ENCODE measurements at places on chromosomes 6 and 20. TPM values are rescaled to one million over a fixed set of nuclear protein-coding genes. Genes with fewer than 3 reads are reported as not detected.
A peak's percentile ranks its signal among the peaks of the same experiment; 100 is the strongest.

Gene ADAM33
- not detected for total RNA-seq

Gene BTN1A1
- total RNA-seq, result not detected

Gene CFAP206
- 0.11 TPM for total RNA-seq

Gene PNPLA1
- 0.17 TPM for total RNA-seq

Gene HEY2
- total RNA-seq, result 0.30 TPM

Gene GABBR1
- total RNA-seq, result 78.4 TPM

Gene LY6G5C
- total RNA-seq, result 0.67 TPM

Gene IRF4
- 16.9 TPM for total RNA-seq

Gene RIPPLY2
- total RNA-seq, result not detected

Gene XKR7
- total RNA-seq, result not detected

Gene BPIFA1
- total RNA-seq, result not detected

- DNase-seq, result no peak
These were observed 29.9 kb downstream of the COX4I2 start for GRCh38 chr20:31667315-31668285.

DNA sequence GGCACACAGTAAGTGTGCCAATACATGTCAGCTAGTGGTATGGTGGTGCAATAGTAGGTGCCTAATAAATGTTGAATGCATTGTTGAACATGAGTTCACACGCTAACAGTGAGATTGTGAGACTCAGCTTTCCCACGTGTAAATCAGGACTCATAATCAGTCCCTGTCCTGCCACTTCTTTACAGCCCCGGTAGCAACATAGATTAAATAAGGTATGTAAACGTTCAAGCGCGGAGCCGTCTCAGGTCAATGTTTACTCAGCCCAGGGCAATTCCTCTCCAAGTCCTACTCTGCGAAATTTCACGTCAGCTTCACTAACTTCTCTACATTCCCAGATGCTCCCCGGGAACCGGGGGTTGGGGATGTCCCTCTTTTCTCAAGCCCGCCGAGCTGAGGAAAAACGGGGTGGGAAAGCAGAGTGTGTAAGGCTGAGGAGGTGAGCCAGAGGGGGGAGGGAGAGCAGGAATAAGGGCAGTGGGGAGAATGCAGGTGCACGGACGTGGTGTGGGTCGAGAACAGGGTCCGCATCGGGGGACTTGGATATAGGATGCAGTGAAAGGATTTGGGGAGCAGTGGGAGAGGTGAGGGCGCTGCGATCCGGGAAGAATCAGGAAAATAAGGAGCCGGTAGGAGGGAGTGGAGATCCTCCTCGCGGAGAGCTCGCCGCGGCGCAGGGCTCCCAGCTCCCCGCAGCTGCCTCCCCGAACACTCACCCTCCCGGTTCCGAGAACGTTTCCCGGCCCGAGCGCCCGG, 544 bp upstream of the TP53INP2 start:
- peak; percentile 20 for DNase-seq

GRCh38 chr20:7220755-7221154, 453.3 kb downstream of the BMP2 start:
- no peak for DNase-seq

DNA sequence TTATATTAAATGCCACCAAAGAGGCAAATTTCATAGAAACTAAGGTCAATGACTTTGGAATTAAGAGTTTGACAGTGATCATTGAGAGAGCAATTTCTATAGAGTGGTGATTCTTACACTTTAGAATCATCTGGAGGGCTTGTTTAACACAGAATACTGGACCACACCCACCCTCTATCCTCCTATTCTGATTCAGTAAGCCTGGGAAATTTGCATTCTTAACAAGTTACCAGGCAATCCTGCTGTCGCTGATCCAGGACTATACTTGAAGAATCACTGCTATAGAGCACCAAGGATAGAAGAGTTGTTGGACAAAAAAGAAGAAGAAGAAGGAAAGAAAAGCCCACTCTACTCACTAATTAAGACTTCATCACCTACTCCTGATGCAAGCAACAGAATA, 21.3 kb upstream of the TBX18 start:
- no peak for DNase-seq

DNA sequence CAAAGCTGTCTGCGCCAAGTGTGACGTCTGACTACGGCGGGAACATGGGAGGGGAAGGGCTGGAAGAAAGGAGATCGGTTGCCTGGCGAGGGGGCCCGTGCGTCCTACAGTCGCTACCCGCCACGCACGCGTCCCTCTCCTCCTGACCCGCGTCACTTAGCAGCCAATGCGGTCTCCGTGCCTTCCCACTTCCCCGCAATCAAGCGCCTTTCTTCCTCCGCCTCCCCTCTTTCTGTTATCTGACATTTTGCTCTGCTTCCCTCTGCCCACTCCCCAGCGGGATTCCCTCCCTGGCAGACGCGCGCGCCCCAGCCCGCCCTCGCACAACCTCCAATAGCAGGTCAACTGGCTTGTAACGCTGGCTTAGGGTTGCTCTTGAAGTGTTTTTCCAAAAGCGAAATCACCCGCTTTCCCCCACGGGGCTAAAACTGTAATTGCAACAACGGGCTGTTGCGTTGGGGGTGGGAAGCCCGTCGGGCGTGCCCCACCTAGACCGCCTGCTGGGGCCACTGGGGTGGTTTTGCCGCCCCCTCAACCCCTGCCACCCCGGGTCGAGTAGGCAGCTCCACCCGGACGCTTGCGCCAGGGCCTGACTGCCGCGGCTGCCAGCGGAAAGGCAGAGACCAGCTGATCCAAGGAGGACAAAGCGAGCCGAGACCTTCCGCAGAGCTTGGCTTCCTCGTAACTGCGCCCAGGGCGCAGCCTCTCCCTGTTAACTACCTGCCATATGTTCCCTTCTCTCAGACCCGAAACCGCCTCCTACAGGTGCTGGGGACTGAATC, 6.2 kb upstream of the SOX4 start:
- no peak for DNase-seq

GRCh38 chr6:4603291-4603690, 172.9 kb upstream of the CDYL start:
- DNase-seq, result no peak

DNA sequence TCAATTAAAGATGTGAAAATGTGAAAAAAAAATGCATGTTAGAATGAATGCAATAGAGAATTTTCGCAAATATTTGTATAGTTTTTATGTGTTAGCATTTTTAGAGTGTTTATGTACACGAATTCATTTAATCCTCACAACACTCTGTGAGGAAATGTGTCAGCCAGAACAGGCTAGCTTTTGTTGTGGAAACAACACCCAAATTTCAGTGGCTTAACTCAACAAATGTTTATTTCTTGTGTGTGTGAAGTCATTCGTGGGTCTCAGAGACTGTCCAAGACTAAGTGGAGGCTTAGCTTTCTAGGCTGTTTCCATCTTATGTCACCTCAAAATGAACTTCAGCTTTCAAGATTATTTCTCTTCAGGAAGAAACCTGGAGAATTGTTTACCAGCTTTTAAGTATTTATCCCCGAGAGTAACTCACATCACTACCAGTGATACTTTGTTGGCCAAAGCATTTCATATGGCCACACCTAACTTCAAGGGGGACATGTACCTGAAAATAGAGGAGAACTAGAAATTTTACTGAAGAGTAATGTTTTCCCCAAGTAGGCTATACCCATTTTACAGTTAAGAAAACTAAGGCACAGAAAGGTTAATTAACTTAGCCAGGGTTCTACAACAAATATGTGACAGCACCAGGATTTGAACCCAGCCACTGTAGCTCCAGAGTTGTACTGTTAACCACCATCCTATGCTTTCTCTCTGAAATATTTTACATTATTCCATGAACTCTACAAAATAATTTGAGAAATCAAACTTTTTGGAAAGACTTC, 306.1 kb downstream of the QKI start:
- no peak for DNase-seq

GRCh38 chr20:56503916-56504315, 20.6 kb upstream of the FAM209A start:
- no peak for DNase-seq

DNA sequence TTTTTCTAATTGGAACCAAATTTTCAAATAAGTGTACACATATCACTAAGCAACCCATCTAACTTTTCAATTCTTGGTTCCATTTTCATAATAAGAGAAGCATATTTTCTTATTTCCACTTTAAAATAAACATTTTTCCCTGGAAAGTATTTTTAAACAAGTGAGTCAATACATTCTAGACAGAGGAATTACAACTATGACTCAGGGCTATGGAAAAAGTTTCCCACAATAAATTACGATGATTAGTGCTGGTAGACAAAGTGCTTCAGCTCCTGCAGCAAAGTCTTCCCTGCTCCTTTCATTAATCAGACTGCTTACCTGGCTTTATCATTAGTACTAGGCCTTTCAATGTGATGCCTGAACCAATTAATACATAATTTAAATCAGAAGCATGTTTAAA, 322.5 kb downstream of the HACE1 start:
- no peak for DNase-seq

DNA sequence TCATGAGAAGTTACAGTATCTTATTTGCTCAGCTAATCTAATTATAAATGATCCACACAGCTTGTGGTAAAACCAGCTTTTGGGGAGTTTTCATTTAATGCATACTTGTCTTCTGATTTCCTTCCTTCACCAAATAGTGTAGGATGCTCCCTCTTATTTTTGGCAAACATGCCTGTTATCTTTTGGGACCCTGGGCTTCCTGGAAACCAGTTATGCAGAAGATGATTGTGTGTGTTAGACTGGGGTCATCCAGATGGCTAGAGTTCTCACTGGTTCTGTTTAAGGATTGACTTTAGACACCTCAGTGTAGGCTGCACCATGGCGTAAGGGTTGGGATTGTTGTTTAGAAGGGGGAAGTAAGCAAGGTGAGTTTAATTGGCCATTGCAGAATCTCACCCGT, 61.3 kb downstream of the PTPN1 start:
- no peak for DNase-seq

GRCh38 chr6:159190460-159190859, 21.3 kb downstream of the FNDC1 start:
- DNase-seq, result no peak

GRCh38 chr6:147285087-147285855, 81.1 kb downstream of the STXBP5 start:
- DNase-seq, result peak; percentile 48

- DNase-seq, result no peak
These were observed 38.3 kb upstream of the PDYN start for GRCh38 chr20:2032168-2032567.

DNA sequence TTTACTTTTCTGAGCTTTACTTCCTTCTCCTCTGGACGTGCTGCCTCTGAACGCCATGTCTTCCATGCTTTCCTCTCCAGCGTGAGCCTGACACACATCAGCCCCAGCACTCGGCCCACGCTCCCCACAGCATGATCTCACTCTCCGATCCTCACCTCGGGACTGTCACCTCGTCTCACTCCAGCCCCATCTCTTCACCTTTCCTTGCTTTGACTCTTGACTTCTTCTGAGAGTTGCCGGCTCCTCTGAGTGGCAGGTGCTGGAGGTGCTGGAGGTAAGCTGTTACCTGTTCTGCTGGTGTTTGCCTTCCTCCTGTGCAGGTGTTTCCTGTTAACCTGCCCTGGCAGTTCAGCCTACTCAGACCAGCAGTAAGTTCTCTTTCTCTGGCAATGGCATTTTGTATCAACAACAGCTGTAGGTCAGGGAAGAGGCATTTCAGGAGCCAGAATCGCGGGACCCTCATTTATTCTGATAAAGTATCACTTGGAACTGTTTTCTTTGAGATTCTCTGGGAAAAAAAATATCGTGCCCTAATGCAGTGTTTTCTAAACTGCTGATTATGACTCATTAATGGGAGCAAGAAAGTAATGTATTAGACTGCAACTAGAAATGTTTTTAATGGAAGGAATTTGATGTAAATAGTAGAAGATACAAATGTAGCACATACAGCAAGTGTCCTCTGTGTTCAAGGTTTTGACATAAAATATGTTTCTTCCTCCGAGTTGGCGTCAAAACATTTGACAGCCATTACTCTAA, 106.5 kb downstream of the ARID1B start:
- DNase-seq, result no peak

DNA sequence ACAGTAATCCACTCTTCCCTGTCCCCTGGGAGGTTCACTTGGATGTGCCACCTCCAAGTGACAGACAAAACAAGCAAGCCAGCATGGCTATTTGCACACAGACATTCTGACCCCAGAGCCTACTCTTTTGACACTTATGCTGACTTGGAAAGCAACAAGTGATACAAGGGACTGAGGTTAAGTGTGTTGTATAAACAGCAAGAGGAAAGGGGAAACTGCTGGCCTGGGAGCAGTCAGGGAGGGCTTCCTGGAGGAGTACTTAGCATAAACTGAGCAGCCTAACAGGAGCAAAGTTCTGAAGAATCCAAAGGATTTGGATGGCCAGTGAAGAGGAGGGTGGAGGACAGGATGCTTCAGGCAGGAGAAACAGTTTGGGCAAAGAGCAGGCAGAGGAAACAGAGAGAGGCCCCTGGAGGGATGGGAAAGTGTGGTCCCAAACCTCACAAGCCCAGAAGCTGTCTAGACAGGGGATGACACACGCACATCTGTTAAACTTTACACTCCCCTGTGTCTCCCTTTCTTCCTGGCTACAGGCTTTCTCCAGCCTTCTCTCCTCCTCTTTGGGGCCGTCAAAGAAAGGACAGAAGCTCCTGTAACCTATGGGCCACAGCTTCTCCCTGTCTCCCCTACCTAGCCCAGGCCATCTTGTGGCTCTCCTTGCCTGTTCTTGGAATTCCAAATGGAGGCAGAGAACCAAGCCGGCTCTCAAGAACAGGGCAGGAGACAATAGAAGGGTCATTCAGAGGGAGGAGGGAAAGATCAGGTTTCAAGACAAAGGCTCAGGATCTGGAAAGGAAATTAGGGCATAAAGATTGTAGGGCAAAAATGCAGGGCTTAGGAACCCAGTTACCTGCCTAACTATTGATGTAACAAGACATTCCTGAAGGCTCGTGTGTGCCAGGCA, 19.3 kb downstream of the SULF2 start:
- no peak for DNase-seq

GRCh38 chr20:33697129-33697528, 10.9 kb upstream of the E2F1 start:
- DNase-seq, result no peak

DNA sequence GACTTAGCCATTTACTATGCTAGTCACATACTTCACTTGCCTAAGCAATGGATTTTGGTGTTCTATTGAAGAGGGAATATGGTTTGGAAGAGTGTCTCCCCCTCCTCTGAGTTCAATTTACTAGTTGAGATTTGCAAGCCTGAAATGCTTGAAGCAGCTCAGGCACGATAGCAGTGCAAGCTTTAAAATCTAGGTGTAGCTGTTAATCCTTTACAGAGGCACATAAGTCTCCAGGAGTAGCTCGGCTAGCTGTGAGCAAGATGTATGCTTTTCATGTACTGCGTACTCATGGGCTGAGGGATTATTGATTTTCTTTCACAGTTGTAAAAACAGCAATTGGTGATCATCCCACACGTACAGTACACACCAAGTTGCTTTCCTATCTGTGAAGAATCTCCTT, 726 bp downstream of the FLRT3 start:
- no peak for DNase-seq

- no peak for DNase-seq
These were observed 274.0 kb downstream of the MAFB start for GRCh38 chr20:40414843-40415615.

DNA sequence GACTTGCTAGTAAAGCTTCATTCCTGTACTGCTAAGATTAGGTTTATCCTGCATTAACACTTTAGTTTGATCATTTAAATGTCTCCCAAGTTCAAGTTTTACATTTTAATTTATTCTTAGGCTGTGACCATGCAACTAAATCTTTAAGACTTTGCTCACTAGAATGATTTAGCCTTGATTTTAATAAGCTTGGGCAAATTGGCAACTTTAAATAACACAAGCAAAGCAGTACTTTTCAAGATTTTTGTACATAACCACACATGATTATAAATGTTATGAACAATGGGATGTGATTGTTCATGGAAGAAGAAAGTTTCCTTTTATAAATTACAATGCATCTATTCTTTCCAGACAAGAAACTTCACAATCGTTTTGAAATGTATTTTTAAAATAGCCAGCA, 948.0 kb upstream of the EPHA7 start:
- no peak for DNase-seq
